HFFc6 (cell line): ENCODE measurements at places on chromosomes 5 and 9. TPM values are rescaled to one million over a fixed set of nuclear protein-coding genes. Genes with fewer than 3 reads are reported as not detected.

DNA sequence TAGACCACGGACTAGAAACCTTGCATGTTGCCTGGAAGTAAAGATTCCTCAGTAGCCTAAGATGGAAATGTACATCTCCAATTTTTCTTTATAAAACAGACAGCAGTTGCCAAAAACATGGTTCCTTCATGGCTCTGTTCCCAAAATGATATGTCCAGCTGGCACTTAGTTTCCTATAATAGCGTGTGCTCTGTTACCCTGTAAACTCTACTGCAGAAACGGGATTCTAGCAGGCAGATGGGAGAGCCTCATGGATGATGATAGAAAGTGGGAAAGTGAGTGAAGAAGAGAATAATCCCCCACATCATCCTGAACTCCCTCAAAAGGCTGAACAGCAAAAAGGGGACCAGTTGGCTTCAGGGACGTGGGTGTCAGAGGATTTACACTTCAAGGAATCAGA, 118.2 kb downstream of the FRMD3 start:
- no peak overlapping the region for H3K4me3 ChIP-seq
- peaks cover 24% of the 10 kb centered on the region for H3K36me3 ChIP-seq
- no peak for DNase-seq
- H3K4me1 ChIP-seq: peaks cover 37% of the 10 kb centered on the region
- H3K27ac ChIP-seq: no peak overlapping the region

GRCh38 chr9:34662526-34663302, at the start of gene CCL27:
Gene CCL27 (minus strand): TSS chr9:34662657. CDS start chr9:34662633, 24 bp downstream.
- H3K36me3 ChIP-seq: peaks cover 3% of the 10 kb centered on the region; the same call in 1 of the 2 replicates
- H3K4me3 ChIP-seq: no peak within 1 kb of the TSS
- H3K27me3 ChIP-seq: peaks cover 3% of the 10 kb centered on the region
- H3K27ac ChIP-seq: no peak within 1 kb of the TSS
- DNase-seq: no peak

GRCh38 chr9:120236596-120236995, 343.4 kb downstream of the CDK5RAP2 start:
- H3K4me3 ChIP-seq: no peak overlapping the region
- H3K27me3 ChIP-seq: no peaks in the 10 kb centered on the region; the same call in 1 of the 2 replicates
- H3K27ac ChIP-seq: no peak overlapping the region
- no peak for DNase-seq
- H3K4me1 ChIP-seq: no peaks in the 10 kb centered on the region

DNA sequence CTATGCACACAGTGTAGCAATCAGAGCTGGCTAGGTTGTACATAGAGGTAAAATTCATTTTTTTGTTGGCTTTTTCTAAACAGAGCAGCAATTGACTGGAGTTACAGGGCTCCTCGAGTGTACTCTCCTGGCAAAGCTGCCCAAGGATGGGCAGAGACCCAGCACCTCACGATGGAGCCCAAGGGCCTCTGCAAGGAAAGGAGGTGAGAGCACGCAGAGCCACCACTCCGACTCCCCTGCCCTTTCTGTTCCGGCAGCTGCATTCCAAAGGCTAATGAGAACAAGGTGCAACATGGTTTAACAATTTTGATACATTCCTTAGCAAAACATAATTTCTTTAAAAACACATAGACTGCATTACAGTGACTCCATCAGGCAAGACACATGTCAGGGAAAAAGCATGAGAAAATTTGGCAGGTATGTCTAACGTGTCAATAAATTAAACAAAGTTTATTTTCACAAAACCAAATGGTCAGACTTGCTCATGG, 47.5 kb downstream of the SAXO1 start:
- H3K4me1 ChIP-seq: peaks cover 24% of the 10 kb centered on the region
- H3K27ac ChIP-seq: no peak overlapping the region
- no peak for DNase-seq

GRCh38 chr9:71004196-71004595, 117.2 kb downstream of the TRPM3 start:
- H3K4me3 ChIP-seq: no peak overlapping the region
- no peak overlapping the region for H3K27ac ChIP-seq
- H3K4me1 ChIP-seq: peaks cover 10% of the 10 kb centered on the region
- H3K36me3 ChIP-seq: peaks cover 14% of the 10 kb centered on the region; the same call in 1 of the 2 replicates

DNA sequence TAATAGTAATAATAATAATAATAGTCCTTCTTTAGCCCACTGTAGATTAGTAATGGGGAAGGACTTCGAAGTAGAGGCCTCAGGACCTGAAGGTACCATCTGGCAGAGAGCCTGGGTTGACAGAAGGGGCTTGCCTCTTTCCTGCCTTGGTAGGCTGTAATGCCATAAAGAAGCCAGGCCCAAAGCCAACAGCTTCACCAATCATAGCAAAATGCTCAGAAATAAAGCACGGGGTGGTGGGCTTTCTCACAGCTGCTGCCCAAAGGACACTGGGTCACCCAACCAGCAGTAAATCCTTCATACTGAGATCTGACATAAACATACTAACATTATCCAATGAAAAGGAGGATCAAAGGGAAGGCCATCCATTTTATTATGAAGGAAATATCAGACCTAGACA, 70.7 kb downstream of the SUSD1 start:
- peaks cover 4% of the 10 kb centered on the region; the same call in 1 of the 2 replicates for H3K27me3 ChIP-seq
- H3K4me1 ChIP-seq: no peaks in the 10 kb centered on the region
- no peak for DNase-seq
- no peak overlapping the region for H3K27ac ChIP-seq

DNA sequence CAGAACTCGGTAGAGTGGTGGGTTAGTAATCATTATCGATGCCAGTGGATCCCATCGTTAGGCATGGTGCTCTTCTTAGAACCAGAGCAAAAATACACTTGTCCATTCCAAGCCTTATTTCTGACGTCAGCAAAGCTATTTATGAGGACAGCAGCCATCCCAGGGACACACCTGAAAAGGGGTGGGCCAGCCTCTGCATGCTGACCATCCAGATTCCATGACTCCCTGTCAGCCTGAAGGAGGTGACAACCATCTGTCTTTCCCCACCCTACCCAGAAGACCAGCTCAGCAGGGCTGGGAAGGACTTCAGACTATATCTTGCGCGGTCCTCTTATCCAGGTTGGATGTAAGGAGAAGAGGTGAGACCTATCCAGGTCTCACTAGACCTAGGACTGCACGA, 5.7 kb upstream of the NIPAL4 start:
- H3K36me3 ChIP-seq: no peaks in the 10 kb centered on the region
- H3K4me1 ChIP-seq: no peaks in the 10 kb centered on the region
- no peak overlapping the region for H3K27ac ChIP-seq
- H3K4me3 ChIP-seq: no peak overlapping the region

DNA sequence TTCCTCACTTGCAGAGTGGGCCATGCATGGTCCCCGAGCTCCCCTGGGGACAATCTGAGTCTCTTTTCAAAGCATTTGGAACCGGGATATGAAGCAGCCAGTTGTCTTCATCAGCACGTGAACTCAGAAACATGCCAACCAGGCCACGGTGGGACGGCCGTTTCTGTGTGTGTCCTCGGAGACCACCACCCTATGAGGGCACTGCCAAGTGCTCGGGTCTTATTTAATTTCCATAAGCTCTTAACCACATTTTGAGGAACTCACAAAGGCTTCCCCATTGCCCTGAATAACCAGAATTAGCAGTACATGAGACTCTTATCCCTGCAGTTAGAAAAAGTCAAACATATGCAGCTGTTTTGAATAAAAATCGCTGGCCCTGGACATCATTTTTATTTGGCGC, 60.1 kb downstream of the OTULIN start:
- H3K4me1 ChIP-seq: peaks cover 55% of the 10 kb centered on the region
- H3K27me3 ChIP-seq: peaks cover 9% of the 10 kb centered on the region
- DNase-seq: no peak
- no peak overlapping the region for H3K27ac ChIP-seq

GRCh38 chr5:177491983-177492746, 5.2 kb downstream of the PDLIM7 start:
- H3K27me3 ChIP-seq: peaks cover 3% of the 10 kb centered on the region
- peak overlapping the region; percentile 86 for H3K27ac ChIP-seq
- no peak for DNase-seq
- peaks cover 28% of the 10 kb centered on the region for H3K36me3 ChIP-seq

The ANKRD33B gene
- 6.1 to 13.2 TPM (median 8.0 TPM) in 3 replicates for total RNA-seq

DNA sequence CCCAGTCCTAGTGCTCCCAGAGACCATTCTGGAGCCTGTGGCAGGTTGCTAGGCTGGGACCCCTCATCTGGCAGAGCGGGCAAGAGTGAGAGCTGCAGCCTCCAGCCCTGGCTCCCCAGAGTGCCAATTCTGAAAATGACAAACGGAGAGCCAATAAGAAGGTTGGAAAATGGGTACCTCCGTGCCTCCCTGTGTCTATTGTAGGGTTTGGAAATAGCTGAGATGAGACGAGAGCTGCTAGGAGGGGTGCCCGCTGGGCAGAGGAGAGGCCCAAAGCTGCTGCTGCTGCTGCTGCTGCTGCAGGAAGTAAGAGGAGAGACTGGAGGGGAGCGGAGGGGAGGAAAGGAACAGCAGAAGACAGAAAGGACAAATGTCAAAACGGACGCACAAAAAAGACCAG, 36.0 kb upstream of the FUBP3 start:
- peaks cover 28% of the 10 kb centered on the region for H3K27me3 ChIP-seq
- H3K27ac ChIP-seq: no peak overlapping the region
- H3K4me3 ChIP-seq: no peak overlapping the region
- no peak for DNase-seq
- H3K4me1 ChIP-seq: peaks cover 16% of the 10 kb centered on the region

- H3K27ac ChIP-seq: peak overlapping the region; percentile 30
- no peaks in the 10 kb centered on the region; the same call in 1 of the 2 replicates for H3K36me3 ChIP-seq
- H3K4me1 ChIP-seq: peaks cover 71% of the 10 kb centered on the region
- DNase-seq: peak; percentile 62
These were observed 74.5 kb downstream of the MAPKAP1 start for GRCh38 chr9:125632321-125633115.
